ENCODE measurements at places on chromosomes 12 and 14.

- no peak for DNase-seq
Measured at GRCh38 chr12:53424626-53425514, 1.2 kb downstream of the AMHR2 start.

DNA sequence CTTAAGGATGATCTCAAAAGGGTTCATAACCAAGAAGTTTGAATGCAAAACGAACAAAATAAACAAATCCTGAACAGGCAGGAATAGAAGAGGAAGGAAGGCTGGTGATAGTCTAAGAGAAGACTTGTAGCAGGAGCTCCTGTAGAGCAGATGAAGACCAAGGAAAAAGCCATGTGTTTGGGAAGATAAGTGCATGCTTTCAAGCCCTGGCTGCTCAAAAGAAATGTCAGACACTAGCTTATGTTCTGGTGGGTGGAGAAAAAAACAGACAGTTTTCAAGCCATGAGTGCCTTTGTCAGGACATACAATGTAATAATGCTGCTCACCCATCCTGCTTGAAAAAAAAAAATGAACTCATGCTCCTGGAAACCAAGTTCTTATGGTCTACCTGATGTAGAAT, 27.4 kb downstream of the TAOK3 start:
- DNase-seq: no peak

GRCh38 chr14:101975231-101975630, 10.9 kb downstream of the DYNC1H1 start:
- DNase-seq: no peak

DNA sequence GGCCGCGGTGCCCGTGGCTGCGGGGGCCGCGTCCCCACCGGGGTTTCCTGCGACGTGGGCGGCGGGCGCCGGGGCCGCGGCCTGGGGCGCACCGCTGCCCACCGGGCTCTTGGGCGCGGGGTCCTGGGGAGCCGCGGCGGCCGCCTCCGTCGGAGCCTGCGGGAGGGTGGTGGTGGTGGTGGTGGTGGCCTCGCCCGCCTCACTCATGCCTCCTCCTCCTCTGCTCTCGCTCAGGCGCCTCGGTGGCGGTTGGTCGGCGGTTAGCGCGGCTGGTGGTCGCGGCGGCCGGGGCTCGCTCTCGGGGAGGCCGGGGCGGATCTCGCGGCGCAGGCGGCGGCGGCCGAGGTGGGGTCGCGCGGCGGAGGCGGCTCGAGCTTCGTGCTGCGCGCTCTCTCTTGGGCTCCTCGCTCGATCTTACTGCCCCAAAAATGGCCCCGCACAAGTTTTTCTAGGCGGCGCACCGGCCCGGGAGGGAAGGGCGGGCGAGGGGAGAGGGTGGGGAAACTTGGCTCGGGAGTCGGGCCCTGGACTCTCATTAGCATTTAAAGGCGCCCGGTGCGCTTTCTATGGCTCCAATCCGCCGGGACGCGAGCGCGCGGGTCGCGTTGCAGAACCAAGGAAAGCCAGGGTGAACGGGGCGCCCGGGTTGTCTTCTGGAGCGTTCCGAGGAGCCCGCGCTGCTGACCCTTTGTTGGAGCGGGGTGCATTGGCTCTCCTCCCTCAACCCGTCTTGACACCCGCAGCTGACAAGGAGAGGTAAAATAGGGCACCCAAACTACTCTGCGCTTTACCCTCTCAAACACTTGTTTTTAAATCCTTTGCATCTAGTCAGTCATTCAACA, at the start of gene YBX3:
Gene YBX3, minus strand, starts transcription at position 419 of the 842 bp plus-strand sequence. Its CDS starts 212 bp downstream, at position 207.
- peak; percentile 17 for DNase-seq

DNA sequence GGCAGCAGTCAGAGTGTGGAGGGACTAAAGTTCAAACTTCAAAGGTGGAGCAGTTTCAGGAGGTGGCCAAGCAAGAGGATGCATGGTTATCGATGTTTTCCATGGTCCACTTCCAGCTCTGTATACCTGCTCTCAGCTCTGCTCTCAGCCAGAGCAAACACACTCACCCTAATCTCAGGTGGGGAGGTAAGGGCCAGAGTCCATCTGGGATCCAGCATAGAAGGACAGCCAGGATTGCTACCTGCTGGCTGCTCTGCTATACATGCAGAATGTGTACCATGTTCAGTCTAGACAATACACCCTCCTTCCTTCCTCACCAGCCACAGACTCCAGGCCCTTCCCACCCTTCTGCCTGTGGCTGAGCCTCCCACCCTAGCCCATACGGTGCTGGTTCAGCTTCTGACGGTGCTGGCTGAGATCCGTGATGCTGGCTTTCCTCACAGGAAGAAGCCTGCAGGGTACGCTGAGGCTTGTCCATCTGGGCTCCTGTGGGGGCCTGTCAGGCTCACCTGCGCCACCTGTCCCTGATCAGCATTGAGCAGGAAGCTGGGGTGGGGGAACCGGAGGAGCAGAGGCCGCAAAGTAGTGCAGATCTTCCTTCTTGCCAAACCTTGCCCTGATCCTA, 2.4 kb downstream of the CBLN3 start:
- no peak for DNase-seq

DNA sequence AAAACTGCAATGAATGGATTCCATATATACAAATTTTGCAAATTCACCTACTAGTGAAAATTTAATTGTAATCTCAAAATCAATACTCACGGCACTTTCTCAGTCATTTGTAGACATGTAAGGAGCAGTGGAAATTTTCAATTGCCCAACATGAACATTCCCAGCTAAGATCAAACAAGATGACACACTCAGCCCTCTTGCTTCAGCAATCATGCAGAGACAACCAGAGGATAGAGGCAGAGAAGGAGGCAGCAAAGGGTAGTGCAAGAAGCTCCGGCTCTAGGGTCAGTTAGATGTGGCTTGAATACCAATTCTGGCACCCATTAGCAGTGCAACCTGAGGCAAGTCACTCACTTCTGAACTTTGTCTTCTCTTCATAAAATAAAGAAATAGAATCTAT, 91.5 kb upstream of the SLC35F4 start:
- DNase-seq: no peak

DNA sequence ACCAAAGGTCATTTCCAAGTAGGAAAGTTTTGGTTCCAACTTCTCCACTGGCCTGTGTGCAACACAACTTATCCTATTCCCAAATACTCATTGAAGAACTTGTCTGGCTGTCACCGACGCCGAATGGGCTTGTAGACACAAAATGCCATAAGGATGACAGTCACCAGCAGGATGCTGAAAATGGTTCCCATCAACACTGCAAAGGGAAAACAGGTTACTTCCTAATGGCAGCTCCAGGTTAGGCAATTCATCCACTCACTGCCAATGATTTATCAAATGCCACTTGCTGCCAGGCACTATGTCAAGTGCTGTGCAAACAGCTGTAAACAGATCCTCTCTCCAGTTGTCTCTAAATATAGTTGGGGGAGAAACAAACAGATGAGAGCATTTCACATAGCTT, 6.1 kb downstream of the C12orf76 start:
- DNase-seq: no peak

- no peak for DNase-seq
Measured at GRCh38 chr12:123278101-123278627, 6.5 kb upstream of the CDK2AP1 start.

GRCh38 chr14:73973497-73973896, 23.4 kb downstream of the COQ6 start:
- DNase-seq: no peak

GRCh38 chr14:56891226-56891625, 80.9 kb upstream of the OTX2 start:
- no peak for DNase-seq

DNA sequence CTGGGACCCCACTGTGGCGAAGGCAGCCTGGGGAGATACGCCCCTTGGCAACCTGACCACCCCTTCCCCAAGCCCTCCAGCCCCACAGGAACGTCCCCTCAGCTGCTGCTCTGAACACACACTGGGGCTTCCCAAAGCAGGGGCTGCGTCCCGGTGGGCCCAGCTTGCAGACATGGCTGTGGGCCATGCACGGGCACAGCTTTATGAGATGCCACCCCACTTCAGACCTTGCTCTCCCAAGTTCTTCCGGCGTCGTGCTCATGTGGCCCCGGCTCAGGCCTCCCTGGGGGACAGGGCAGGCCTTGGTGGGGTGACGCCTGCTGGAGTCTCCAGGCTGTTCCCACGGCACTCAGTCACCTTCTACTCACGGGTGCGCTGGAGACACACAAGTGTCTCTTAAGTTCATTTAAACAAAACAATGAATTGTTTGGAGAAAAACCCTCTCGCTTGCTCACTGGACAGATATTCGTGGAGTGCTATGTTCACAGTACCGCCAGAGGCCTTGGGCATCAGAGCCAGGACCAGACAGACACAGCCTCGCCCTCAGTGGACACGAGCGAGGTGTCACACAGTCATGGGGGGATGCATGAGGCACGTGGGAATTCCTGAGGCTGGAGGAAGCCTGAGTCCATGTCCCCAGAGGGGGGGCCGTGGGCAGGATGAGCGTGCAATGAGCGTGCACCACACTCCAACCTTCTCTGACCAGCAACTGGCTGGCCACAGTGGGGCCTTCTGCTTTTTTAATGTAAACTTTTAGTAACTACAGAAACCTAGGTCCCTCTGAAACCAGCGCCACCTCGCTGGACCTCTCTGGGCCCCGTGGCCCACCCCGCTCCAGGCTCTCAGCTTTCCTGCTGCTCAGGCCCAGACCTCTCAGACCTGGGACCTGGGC, 4.3 kb downstream of the GALNT9 start:
- no peak for DNase-seq

GRCh38 chr14:65792208-65792905, 379.8 kb downstream of the FUT8 start:
- no peak for DNase-seq

DNA sequence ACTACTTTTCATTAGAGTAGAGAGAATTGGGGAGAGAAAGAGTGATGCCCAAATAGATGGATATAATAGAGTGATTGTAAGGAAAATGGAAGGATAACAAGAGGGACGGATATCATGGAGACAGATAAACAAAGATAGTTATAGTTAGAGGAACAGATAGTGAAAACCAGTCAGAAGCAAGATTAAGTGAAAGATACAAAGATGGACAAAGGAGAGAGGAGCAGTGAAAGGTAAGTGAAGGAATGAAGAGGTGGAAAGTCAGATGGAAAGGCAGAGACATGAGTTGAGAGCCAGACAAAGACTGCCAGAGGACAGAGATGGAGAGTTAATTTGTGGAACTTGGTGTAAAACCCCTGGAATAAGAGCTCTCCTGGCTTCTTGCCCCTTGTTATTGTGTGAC, 59.2 kb upstream of the CISTR start:
- DNase-seq: no peak

DNA sequence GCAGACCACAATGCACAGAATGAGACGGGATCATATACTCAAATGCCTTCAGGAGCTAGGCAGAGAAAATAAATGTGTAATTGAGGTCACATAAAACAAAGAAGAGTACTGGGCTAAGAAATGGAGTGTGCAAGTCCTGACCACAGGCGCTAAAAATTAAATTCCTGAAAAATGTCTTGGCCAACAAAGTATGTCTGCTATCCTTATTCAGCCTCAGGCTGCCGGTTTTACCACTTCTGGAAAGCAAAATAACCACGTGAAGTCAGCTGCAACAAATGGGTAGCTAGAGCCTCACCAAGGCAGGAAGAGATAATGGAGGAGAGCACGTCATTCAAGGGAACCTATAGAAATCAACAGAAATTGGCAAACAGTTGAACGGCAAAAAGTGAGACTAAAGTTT, 3.1 kb downstream of the PYGL start:
- no peak for DNase-seq

- no peak for DNase-seq
Measured at GRCh38 chr12:49541911-49542505, 3.2 kb downstream of the KCNH3 start.

- no peak for DNase-seq
Measured at GRCh38 chr14:65302571-65303189, 109.8 kb upstream of the FUT8 start.

GRCh38 chr14:54188064-54188666, 208.6 kb upstream of the CDKN3 start:
- no peak for DNase-seq

Measured in stimulated activated CD4-positive, alpha-beta T cell treated with anti-CD3 and anti-CD28 coated beads, Interleukin-12 subunit alpha, Interleukin-12 subunit beta, amount 100 ng/mL, for 24 hours (primary cell).